ENCODE measurements at places on chromosomes 1 and 21.

DNA sequence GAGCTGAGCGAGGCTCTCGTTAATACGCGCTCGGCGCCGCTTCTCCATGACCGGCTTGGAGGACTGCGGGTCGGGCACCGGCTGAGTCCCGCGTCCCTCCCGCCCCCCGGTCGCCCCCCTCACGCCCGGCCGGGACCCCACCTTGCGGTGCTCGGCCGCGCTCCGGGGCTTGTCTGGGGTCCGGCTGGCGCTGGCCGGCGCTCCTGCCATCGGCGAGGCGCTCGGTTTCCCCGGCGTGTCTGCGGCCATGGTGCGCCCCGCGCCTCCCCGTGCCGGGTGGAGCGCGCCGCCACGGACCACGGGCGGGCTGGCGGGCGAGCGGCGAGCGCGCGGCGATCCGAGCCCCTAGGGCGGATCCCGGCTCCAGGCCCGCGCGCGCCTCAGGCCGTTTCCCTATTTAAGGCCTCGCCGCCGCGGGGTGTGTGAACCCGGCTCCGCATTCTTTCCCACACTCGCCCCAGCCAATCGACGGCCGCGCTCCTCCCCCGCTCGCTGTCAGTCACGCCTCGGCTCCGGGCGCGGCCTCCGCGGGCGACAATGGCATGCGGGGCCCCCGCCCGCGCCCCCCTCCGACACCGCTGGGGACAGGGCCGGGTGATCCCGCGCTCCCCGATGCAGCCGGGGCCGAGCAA lies at the start of gene HES4:
TSS of gene HES4 (minus strand) at position 373 of the 632 bp plus-strand sequence. CDS start at position 249, 124 bp downstream.
- DNase-seq = peak; percentile 64

DNA sequence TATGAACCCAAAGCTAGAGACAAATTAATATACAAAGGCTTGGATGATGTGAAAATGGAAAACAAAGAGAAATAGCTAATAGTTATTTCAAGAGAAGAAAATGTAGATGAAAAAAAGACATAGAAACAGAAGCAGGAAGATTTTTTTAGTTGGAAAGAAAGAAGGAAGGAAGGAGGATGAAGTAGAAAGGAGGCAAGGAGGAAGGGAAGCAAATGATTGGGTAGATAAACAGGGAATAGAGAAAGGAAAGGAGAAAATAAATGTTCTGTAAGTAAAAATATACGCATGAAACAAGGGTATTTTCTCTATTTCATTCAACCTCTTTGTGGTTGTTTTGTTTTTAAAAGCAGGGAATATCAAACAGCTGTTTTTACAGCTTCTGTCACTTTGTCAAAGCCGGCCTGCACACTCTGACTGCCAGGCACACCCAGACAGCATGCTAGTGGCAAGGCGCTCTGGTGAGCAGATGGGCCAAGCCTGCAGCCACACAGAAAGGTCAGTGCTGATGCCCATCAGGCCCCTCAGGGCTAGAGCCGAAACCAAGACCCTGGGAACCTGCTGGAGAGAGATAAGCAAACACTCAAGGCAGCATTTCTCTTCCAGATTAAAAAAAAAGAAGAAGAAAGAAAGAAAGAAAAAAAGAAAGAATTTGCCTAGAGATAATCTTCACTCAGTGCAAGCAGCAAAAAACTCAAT lies 72.9 kb upstream of the CTTNBP2NL start:
- no peak for DNase-seq

GRCh38 chr1:61322769-61323168 lies 240.4 kb downstream of the NFIA start:
- no peak for DNase-seq

GRCh38 chr1:152089014-152089674 lies at the start of gene TCHHL1:
Gene TCHHL1, minus strand, starts transcription at chr1:152089064. Its CDS starts 921 bp downstream, at chr1:152088143.
- no peak for DNase-seq

DNA sequence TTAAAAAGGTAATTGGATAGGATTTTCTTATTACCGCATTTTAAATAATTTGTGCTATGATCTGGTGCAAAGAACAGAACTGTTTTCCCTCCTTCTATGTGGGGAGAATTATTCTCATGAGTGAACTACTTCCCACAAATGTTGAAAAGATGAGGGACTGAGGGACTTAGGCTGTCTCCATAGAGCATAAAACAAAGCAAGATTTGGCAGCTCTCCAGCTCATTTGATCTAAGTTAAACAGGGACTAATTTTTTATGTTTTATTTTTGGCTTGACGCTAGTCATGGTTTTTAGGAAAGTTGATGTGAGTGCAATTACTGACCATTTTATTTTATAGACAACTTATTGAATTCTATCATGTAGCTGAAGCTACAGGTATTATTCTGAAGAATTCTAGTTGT lies 362.3 kb downstream of the HLX start:
- DNase-seq = no peak

DNA sequence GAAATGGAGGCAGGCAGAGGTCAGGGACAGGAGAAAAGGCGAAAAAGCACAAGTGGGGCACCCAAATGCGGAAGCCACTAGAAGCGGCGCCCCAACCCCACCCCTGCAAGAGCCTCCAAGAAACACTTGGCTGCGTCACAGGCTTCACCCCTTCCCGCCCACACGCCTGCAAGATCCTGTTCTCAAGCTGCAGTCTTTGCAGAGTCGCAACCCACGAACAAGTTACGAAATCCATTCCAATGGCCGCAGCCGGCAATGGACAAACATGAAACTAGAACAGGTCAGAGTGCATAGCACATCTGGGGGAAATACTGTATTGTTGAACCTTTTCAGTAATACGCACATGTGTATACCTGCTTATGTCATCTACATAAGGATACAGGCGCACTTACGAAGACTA lies 103.6 kb downstream of the PSMG1 start:
- no peak for DNase-seq

DNA sequence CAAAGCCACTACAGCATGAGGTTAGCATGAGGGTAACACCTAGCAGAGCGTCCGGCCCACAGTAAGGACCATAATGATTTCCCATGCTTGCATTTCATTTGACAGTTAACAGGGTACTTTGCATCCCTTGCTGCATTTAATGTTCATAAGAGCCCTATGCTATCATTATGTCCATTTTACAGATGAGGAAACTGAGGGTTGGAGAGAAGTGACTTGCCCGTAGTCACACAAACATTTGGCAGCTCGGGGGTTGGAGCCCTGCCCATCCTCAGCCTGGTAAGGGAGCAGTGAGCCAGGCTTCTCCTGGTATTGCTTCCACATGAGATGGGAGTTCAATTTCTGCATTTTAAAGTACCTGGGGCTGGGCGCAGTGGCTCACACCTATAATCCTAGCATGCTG lies 16.5 kb upstream of the EPHB2 start:
- DNase-seq = no peak

DNA sequence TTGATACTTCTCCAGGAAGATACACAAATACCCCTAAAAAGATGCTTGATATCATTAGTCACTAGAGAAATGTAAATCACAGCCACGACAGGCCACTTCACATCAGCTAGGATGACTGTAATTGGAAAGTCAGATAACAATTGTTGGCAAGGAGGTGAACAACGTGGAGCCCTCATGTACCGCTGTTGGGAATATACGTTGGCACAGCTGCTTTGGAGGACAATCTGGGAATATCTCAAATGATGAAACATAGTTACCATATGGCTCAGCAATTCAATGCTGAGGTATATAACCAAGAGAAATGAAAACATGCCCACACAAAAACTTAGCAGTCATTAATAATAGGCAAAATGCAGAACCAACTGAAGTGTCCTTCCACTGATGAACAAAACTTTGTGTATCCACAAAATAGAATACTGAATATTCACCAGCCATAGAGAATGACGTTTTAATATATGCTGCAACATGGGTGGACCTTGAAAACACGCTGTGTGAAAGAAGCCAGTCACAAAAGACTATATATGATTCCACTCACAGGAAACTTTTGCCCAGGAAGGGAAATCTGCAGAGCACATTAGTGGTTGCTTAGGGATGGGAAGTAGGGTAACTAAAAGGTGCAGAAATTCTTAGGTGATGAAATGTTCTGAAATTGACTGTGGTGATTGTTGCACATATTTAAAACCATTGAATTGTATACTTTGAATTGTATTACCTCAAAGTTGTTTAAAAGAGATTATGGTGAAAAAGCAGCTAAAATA lies 95.4 kb downstream of the AHCTF1 start:
- no peak for DNase-seq

GRCh38 chr1:29700491-29700890 lies 464.2 kb downstream of the PTPRU start:
- DNase-seq = no peak

DNA sequence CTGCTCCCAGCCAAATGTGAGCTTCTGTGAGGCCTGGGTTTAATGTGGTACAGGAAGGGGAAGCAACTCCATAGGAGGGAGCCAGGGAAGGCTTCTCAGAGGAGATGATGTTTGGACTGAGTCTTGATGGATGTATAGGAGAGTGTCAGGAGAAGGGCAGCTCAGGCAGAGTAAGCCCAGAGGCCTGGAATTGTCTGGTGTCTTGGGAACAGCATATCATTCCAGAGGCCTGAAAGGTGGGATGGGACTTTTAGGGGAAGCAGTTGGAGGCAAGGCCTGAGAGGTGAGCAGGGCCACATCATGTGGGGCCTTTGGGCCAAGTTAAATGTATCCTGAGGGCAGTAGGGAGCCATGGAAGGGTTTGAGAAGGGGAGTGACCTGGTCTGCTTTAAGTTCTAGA lies 148.6 kb upstream of the WNT4 start:
- no peak for DNase-seq

DNA sequence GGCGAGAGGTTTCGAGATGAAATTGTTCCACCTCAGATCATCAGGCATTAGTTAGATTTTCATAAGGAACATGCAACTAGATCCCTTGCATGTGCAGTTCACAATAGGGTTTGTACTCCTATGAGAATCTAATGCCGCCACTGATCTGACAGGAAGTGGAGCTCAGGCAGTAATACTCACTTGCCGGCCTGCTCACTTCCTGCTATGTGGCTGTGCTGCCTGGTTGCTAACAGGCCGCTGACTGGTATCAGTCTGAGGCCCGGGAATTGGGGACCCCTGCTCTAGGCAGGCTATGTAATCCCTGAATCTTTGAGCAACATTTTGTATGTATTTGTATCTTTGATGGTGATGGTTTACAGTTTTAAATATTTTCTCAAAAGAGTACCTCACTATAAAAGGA lies 32.5 kb downstream of the XKR8 start:
- DNase-seq = peak; percentile 47

GRCh38 chr1:87115317-87115890 lies 201.0 kb downstream of the HS2ST1 start:
- no peak for DNase-seq

- no peak for DNase-seq
Observed at GRCh38 chr21:46079352-46080170, 18.4 kb upstream of the COL6A2 start.

DNA sequence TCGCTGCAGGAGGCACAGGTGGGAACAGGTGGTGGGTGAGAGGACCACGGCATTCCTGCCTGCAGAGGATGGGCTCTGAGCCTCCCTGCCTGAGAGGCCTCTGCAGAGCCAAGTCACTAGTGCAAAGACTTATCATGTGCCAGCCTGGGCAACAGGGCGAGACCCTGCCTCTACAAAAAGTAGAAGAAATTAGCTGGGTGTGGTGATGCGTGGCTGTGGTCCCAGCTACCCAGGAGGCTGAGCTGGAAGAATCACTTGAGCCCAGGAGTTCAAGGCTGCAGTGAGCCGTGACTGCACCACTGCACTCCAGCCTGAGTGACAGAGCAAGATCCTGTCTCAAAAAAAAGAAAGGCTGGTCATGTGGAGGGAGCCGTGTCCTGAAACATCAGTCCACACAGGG lies 46.4 kb downstream of the PKNOX1 start:
- no peak for DNase-seq

- DNase-seq = no peak
Observed at GRCh38 chr21:45788198-45788597, 144.7 kb downstream of the PCBP3 start.

- DNase-seq = no peak
Observed at GRCh38 chr21:15221799-15222386, 157.1 kb upstream of the NRIP1 start.

DNA sequence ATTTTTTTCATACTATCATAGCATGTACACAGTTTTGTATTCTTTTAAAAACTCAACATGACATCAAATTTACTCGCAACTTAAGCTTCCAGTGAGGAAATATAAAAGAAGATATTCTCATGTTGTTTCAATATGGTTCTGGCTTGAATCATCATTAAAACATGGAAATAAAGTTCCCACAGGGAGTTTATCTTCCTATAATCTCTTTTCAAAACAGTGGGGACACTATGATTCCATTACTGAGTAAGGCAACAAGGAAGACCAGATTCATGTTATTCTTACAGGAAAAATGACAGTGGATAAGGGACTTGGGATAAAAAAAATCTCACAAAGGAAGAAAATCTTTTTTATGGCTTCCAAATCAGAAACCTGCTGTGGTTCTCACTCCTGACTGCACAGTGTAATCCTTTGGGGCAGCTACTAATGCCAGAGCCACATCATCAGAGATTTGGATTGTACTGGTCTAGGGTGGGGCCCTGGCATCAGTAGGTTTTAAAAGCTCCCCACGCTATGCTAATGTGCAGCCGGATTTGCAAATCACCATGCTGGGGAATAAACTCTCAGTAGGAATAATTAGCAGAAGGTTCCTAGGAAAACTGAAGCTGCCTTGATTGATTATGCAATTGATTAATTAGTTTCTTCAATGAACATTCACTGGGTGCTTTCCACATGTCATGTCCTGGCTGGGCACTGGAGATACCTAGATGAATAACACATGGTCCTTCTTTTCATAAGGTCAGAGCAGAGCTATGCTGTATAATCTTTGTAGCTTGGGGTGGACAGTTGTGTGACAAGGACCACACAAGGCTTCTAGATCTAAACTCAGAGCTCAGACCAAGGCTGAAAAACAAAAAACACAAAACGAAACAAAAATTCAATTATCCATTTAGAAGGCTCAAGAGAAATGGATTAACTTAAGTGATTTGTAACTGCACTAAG lies 71.1 kb upstream of the C8B start:
- DNase-seq = no peak

GRCh38 chr1:164265232-164265631 lies 293.8 kb upstream of the PBX1 start:
- no peak for DNase-seq

DNA sequence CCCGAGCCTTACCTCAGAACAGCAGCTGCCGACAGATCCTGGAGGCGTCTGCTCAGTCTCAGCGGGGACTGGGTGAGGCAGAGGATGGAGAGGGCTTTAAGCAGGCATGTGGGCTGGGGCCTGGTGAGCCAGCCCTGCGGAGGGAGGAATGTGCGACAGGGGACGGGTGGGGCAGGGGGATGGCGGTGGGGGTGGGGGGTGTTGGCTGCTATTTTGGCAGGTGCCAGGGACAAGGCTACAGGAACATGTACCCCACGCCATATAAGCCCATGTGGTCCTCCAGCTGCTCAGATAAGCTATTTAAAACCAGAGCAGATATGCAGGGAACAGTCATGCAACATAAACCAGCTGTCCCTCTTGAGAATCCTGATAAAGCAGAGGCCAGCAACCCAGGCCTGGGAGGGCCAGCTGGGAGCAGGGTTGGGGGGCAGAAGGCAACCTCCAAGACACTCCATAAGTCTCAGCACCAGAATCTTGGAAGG lies at the start of gene TNNT2:
TSS of gene TNNT2 (minus strand) at position 70 of the 482 bp plus-strand sequence. CDS start 4,426 bp downstream, outside the sequence.
- DNase-seq = no peak

- no peak for DNase-seq
Observed at GRCh38 chr1:152960452-152961044, 9.9 kb upstream of the SPRR4 start.
